ENCODE measurements at places on chromosomes 3 and 15.

DNA sequence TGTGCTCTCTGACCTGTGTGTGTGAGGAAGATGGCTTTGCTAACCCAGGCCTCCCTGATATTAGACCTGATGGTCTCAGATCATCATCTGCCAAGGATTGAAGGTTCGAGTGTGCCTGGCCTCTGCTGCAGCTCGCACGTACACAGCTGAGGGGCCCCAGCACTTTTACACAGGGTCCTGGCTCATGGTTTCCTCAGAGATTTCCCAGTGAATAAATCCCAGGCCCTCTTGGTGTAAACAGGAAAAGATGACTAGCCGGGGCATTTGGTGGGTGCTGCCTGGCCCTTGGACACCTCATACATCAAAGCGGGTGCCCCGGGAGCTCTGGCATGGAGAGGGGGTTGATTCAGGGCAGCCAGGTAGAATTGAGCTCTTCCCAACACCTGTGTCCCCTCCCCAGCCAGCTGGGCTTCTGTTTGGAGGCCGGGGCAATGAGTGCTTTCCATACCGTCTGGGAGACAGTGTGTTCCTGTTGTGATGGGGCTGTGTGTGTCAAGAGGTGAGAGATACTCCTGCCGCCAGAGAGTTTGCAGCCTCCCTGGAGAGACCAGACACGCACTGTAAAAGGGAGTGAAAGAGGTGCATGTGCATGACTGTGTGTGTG, 72.5 kb upstream of the TLE3 start:
- no peak for DNase-seq

- DNase-seq, result no peak
Observed at GRCh38 chr3:46365737-46366524, 4.8 kb upstream of the CCR5 start.

GRCh38 chr3:159813822-159814531, 174.7 kb upstream of the IL12A start:
- DNase-seq, result no peak

GRCh38 chr15:73924171-73924921, 1.9 kb upstream of the LOXL1 start:
- DNase-seq, result peak; percentile 73

DNA sequence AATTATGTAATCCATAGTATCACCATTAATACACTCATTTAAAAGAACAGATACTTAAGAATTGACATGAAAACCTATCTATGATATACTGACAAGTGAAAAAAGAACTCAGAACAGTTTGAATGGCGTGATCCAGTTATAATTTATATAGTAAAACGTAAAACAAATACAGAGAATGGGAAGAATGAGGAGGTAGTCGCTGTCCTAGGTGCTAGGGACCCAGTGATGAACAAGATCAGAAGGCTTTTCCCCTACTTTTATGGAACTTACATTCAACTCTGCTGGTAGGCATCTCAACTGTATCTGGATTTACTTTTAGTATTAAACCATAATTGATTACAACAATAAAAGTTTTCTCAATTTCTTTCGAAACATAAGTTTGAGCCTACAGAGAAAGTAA, 31.8 kb downstream of the GSK3B start:
- no peak for DNase-seq
